ENCODE measurements at places on chromosomes 1 and 21. TPM values are rescaled to one million over a fixed set of nuclear protein-coding genes. Genes with fewer than 3 reads are reported as not detected.

The GUCA2A gene
- total RNA-seq = not detected

The ORC1 gene
- 18.4 TPM for total RNA-seq

The APCS gene
- total RNA-seq = not detected

The CLCA2 gene
- total RNA-seq = 0.29 TPM

All from RPMI7951 (cell line).